ENCODE measurements at places on chromosomes 6 and 20. TPM values are rescaled to one million over a fixed set of nuclear protein-coding genes. Genes with fewer than 3 reads are reported as not detected.

The ANKRD66 gene
- total RNA-seq, result not detected

The MICA gene
- total RNA-seq, result 15.5 TPM

The GDAP1L1 gene
- not detected for total RNA-seq

The CGAS gene
- 5.9 TPM for total RNA-seq

The SOBP gene
- 7.5 TPM for total RNA-seq

The LY6G5C gene
- not detected for total RNA-seq

The KCNK15 gene
- 1.8 TPM for total RNA-seq

Measured in subcutaneous adipose tissue (tissue), 4 donors.